HFFc6 (cell line): ENCODE measurements at places on chromosomes 2 and 18. TPM values are rescaled to one million over a fixed set of nuclear protein-coding genes. Genes with fewer than 3 reads are reported as not detected.

Gene SH3RF3
- total RNA-seq: 2.4 to 3.7 TPM (median 2.8 TPM) in 3 replicates

- H3K36me3 ChIP-seq: no peaks in the 10 kb centered on the region
- H3K27me3 ChIP-seq: peaks cover 2% of the 10 kb centered on the region; the same call in 1 of the 2 replicates
- no peak overlapping the region for H3K4me3 ChIP-seq
- no peak overlapping the region for H3K27ac ChIP-seq
- no peaks in the 10 kb centered on the region for H3K4me1 ChIP-seq
- DNase-seq: no peak
Measured at GRCh38 chr2:35585972-35586371, 769.6 kb upstream of the CRIM1 start.

DNA sequence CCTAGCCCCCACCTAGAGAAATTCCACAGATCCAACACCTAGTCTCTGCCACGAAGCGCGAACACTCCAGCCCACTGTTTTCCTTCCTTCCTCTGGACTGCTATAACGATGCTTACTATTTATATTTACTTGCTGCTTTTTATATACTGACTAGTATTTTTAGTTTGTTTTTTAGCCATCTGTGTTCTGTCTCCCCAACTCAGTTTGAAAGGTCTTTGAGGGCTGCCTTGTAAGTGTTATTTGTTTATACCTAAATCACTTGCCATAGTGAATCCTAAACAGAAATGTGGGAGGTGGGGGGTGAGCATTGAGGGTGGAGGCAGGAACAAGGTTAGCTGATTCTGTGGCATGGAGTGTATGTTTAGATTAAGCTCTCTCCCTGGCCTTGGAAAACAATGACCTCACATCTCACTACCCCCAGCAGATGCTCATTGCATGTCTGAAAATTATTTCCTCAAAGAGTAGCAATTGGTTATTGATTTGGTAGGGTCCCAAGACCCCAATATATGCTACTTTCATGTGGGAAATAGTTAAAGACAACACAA lies 1.1 kb upstream of the NCKAP5 start:
- DNase-seq: no peak
- no peak overlapping the region for H3K4me3 ChIP-seq
- H3K27ac ChIP-seq: no peak overlapping the region
- no peaks in the 10 kb centered on the region for H3K27me3 ChIP-seq
- peaks cover 39% of the 10 kb centered on the region for H3K4me1 ChIP-seq

GRCh38 chr2:161946489-161947107 lies 127.4 kb downstream of the DPP4 start:
- no peaks in the 10 kb centered on the region for H3K36me3 ChIP-seq
- no peak overlapping the region for H3K4me3 ChIP-seq
- H3K27me3 ChIP-seq: peaks cover 6% of the 10 kb centered on the region; the same call in 1 of the 2 replicates
- no peaks in the 10 kb centered on the region for H3K4me1 ChIP-seq
- peak; percentile 9 for DNase-seq

DNA sequence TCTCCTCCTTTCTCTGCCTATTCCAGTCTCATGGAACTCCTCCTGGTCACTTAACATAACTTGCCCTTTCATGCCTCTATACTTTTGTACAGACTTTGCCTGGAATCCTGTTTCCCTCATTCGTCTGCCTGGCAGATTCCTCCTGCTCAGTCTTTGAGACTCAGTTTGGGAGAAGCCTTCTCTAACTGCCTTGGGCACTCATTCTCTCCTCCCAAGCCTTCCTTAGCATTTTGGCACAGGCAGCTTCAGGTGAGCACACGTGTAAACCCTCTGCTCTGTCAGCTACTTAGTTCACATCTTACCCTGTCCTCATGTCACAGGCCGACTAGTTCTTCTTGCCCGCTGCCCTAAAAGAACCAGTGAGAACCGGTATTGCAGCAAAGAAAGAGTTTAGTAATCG lies 6.0 kb upstream of the FAM98A start:
- no peaks in the 10 kb centered on the region for H3K36me3 ChIP-seq
- no peak for DNase-seq
- H3K27ac ChIP-seq: no peak overlapping the region
- H3K4me1 ChIP-seq: peaks cover 13% of the 10 kb centered on the region
- H3K4me3 ChIP-seq: no peak overlapping the region

DNA sequence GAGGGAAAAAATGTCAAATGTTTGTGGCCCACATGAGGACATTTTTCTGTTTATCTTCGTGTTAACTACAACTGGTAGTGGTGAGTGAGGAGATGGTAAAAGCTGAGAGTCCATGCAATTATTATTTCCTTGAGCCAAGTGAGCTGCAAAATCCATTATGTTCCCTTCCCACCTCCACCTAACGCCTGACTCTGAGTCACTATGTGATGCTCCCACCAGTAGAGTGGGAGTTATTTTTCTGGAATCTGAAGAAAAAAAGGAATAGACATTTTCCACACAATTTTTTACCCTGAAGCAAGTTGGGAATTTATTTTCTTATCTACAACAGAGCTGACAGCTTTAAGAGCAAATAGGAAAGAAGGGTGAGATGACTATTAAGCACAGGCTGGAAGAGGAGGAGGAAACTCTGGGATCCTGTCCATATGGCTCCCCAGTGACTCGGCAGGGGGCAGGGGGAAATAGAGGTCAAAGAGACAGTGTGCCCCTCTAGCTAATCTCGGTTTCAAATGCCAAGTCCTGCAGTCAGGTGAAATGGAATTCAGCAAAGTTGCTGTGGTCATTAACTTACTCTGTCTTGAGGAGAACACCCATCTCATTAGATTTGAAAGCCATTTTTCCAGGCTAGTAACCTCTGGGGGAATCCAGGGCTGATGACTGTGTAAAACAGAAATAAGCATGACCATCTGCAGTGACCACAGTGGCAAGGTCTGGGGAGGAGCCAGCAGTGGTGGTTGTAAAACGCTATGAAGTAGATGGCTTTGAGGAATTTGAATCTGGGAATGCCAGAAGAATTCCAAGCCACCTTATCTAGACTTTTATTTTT lies 463.9 kb downstream of the STK39 start:
- DNase-seq: no peak
- H3K4me3 ChIP-seq: no peak overlapping the region
- H3K27ac ChIP-seq: no peak overlapping the region
